NCI-H1105 treated with DMSO at 0.1 percent for 48 hours (cell line): ENCODE measurements at places on chromosomes 1 and 21.

DNA sequence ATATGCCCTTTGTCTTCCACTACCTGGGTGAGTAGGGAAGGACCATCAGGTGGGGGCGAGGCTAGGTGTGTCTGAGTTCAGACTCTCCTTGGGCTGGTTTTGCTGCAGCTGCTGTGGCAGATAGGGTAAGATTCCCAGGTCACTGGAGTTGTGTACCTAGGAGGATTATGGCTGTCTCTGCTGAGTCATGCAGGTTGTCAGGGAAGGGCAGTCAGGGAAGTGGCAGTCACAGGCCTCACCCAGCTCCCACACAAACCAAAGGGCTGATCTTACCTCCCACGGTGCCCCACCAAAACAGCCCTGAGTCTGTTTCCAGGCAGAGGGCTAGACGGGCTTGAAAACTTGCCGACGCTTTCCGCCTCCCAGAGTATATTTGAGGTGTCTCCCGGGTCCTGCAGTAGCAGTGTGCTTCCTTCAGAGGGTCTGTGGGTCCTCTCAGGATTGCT lies 201.6 kb upstream of the PLXNA2 start:
- no peak for DNase-seq

DNA sequence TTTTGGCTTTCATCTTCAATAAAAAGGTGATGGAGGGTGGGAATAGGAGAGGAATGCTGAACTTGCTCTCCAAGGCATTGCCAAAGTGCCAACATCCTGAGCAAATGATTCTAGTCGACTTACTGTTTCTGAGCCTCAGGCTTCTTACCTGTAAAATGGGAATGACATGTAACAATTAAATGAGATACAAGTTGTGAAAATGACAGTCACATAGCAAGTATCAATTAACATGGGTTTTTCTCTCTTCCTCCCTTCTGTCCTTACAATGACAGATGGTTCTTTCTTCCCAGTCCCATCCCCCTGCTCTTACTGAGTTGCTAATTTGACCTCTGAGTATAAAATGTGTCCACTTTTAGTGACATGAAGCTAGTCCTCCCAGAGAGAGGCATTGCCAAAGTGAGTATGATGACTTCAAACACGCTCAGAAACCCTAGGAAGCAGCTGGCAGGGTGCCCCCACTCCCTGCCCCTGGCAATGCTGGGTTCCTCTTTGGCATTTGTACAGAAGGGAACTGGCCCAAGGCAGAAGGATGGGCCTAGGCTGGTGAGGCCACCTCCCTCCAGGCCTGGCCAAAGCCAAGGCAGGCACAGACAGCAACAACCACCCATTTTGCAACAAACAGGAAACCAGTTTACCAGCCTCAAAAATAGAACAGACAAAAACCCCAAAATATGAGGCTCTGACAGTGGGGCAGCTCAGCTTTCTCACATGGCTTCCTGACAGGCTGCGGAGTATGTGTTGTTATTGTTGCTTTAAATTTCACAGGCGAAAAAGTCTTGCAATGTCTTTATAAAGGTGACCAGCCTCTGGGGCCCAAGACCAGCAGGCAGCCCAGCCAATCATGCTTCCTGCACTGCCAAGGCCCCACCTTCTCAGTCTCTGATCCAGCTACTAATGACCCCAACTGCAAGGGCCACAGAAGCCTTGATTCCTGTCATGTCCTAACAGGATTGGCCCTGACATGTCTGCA lies 115.9 kb downstream of the HIVEP3 start:
- no peak for DNase-seq

DNA sequence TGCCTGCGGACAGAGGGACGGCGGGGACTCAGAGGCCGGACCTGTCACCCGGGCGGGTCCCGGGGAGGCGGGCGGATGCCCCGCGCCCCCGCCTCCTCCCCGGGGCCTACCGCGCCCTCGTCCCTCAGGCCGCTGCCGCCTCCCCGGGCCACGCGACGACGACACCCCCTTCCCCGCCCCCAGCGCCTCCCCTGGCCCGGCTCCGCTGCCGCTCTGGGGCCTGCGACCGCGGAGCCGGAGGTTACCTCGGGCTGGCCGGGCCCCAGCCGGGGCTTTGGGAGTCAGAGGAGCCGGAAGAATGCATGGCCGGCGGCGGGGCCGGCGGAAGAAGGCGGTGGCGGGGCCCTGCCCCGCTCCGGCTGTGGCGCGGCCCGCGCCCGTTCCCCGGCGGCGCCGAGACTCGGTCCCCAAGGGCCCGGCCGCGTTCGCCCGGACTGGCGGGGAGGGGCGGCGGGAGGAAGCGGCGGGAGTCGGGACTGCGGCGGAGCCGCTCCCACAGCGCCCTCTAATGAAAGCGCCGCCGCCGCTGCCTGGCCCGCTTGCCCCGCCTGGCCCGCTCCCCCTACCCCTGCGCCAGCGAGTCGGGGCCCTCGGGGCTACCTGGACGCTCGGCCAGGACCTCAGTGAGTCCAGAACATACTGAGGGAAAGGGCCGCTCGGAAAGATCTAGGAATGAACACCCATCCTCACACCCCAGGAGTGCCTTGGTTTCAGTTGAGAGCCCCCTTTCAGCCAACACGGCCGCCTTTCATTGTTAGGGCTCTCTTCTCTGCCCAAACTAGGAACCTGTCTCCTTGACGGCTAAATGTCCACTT lies at the start of gene LPGAT1:
LPGAT1 (minus strand) TSS at position 436 of the 815 bp plus-strand sequence. CDS start 1,467 bp downstream, outside the sequence.
- peak; percentile 73 for DNase-seq

GRCh38 chr1:19220991-19221390 lies 10.9 kb upstream of the UBR4 start:
- DNase-seq: no peak

- DNase-seq: no peak
Observed at GRCh38 chr1:32693455-32694174, 9.0 kb downstream of the SYNC start.

- DNase-seq: no peak
Observed at GRCh38 chr21:33761441-33762036, 119.2 kb downstream of the ITSN1 start.

GRCh38 chr1:229617351-229618100 lies 8.4 kb downstream of the TAF5L start:
- DNase-seq: no peak

- DNase-seq: no peak
Observed at GRCh38 chr1:228092342-228093049, 10.0 kb downstream of the ARF1 start.

DNA sequence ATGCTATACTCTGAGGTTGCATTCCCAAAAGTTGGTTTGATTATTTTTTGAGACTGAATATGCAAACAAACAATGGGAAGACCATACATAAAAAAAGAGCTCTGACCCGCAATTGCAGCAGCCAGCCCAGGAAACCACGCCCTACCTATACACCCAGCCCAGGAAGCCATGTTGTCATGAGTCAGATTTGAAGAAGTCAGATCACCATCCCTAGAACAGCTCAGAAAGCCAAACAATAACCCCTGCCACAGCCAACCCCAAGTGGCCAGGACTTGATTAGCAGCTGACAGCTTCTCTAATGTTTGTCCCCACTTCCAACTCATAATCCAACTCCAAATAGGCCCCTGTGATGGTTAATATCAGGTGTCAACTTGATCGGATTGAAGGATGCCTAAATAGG lies 621.9 kb downstream of the NPHP4 start:
- no peak for DNase-seq

- no peak for DNase-seq
Observed at GRCh38 chr21:33981391-33982101, 65.9 kb upstream of the ATP5PO start.

DNA sequence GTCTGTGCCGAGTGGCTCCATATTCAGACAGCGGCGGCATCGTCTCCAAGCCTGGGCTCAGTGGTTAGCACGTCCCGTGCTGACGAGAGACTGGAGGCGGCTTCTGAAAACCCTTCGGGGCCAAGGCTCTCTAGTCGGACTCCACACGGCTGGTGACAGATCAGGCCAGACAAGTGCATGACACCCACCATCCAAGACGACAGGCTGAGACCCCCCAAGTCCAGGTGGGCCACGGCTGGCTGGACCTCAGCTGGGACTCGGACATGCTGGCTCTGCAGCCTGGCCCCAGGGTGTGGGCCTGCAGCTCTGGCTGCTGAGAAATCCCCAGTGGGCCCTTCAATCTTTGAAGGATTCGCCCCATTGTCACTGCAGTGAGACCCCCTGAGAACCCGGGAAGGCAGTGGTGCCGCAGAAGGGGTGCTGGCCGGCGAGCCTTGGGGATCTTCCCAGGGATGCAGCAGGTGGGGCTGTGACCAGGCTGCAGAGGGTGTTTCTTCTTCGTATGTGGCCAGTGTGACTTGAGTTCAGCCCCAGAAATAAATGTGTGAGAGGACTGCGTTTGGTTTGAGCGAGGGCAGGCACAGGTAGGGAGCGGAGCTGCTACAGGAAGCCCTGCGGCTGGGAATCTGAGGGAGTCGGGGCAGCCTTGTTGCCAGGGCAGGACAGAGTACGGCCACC lies 15.9 kb upstream of the SLC19A1 start:
- no peak for DNase-seq
